ENCODE measurements at places on chromosomes 11 and 22.
A peak's percentile ranks its signal among the peaks of the same experiment; 100 is the strongest.

- DNase-seq, result no peak
Measured at GRCh38 chr11:21456186-21456585, 736.7 kb upstream of the ANO5 start.

GRCh38 chr22:19448076-19448607 lies 631 bp upstream of the C22orf39 start:
- DNase-seq, result peak; percentile 60

DNA sequence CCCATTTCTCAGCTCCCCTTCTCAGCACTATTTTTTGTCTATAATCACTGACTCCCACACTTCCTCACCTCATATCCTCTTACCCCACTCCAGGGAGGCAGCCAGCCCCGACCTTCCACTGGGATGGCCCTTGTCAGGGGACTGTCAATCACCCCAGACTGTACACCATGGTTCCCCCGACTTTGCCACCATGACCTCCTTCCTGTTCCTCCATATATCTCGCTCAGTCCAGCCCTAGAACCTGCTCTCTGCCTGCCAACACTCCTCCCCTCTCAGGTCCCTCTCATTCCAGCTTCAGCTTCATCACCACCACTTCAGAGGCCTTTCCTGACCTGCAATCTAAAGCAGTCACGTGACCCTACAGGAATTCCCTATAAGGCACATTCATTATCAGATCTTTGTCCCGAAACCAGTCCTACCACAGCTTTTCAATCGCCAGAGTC lies 16.5 kb downstream of the PRPF19 start:
- no peak for DNase-seq

DNA sequence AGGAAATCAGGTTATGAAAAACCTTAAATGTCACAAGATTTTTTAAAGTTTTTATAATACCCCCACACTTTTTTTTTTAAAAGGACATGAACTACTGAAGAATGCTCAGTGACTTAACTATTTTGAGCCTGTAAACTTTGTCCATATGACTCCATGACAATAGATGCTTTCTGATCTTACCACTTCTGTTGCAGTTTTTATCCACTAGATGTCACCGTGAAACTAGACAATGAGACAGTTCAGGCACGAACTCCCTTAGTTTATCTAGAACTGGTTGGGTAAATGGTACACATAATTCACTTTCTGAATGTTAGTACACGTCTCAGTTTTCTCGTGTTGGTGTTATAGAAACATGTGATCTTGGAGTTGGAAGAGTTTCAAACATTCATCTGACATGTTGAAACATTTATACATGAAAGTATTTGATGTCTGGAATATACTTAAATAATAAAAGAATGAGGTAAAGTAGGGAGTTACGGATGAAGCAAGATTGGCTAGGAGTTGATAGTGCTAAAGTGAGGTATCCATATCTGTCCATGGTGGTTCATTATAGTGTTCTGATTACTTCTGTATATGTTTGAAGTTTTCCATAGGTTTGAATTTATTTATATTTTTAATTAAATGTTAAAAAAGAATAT lies 8.1 kb downstream of the CCDC15 start:
- no peak for DNase-seq

DNA sequence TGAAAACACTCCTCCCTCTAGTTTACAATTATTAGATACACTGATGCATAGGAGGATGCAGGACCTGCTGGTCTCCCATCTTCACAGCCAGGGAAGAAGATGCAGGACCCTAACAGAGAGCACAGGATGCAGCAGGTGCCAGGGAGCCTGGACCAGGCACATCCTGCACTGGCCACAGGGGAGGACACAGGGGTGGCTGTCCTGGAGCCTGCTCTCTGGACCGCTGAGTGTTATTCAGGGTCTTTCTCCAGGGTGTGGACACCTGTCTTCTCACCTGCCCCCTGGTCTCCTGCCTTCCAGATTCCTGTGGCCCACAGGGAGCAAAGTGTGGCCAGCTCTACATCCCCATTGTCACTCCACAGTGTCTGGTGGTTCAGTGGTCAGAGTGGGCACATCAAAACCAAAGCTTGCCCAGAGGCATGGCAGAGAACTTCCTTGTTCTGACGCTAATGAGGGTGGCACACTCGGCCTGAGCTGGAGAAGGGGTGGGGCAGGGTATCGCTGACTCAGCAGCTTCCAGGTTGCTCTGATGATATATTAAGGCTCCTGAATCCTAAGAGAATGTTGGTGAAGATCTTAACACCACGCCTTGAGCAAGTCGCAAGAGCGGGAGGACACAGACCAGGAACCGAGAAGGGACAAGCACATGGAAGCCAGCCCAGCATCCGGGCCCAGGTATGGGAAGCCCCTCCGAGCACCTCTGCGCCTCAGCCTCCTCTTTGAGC lies at the start of gene APOBEC3A:
APOBEC3A (plus strand) TSS at position 564 of the 725 bp plus-strand sequence; CDS start at position 647, 83 bp downstream.
- no peak for DNase-seq

DNA sequence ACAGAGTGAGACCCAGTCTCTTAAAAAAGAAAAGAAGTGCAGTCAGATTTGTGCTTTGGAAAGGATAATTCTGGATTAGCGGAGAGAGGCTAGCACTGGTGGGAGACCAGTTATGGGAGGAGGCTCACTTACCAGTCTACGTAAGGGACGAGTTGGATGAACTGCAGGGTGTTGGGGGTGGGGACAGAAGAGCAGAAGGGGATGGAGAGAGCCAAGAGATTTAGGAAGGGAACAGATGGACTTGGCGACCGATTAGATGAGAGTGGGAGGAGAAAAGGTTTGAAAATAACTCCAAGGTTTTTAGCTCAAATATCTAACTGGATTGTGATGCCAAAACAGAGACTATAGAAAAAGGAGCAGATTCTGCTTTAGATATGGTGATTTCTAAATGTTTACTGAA lies 81.4 kb downstream of the SFI1 start:
- DNase-seq, result no peak

DNA sequence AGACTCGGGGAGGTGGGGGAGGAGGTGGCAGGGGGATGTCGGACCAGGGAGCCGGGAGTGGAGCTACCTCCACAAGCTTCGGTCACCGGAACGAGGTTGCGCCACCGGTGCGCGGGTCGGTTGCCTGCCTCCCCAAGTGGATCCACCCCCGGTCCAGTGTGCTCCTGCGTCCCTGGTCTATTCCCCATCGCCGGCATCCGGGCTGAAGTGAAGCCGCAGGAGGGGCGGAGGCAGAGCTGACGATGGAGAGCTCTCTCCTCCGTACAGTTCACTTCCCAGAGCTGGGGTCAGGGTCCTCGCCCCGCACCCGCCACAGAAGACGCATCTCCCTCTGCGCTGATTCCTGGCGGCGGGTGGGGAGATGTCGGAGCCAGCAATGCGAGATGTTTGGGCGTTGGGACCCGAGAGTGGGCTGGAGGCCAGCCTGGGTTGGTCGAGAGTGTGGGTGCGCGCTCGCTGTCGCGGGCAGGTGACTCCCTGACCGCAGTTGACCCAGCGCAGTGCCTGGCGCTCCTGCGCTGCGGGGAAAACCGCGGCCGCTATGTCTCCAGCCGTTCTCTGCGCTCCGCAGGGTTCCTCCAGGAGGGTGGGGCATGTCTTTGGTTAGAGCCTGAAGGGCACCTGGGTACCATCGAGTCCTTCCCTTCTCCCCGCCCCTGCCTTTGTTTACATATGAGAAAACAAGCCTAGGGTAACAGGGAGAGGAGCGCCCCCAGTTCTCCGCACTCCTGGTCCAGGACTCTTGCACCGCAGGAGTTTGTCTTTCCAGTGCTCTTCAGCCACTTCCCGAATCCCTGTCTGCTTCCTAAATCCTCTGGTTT lies 1.7 kb downstream of the C11orf96 start:
- DNase-seq, result no peak

GRCh38 chr11:78902771-78903507 lies 328.3 kb upstream of the NARS2 start:
- no peak for DNase-seq

DNA sequence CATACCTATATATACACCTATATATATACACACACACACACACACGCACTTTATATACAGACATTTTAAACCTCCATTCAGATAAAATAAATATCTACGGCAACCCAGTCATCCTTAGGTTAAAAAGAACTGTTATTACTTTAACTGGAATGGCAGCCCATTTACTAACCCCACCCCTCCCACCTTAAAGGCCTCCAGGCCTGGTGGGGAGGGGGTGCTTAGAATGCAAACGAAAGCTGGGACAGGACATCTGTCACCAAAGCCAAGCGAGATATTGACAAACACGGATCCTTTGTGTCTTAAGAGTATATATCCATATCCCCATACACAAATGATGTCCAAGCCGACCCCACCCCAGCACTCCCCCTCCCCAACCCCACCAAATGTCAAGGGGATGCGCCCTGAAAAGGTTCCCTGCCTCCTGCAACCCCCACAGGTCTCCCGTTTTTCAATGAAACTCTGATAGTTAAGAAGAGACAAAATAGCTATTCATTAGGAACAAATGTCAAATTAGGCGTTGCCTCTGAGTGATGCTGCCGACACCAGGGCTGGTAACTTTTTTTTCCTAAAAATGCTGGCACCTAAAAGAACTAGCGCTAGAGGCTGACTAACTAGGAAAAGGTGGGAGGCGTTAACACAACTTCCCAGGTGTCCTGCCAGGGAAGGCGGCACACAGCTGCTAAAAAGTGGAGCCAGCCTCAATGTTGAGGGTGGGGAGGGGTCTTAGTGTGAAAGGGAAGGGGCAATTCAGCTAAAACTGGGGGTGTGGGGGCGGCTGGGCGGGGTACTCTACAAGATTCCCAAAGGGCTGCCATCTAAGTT lies 5.6 kb downstream of the MN1 start:
- no peak for DNase-seq

- no peak for DNase-seq
Measured at GRCh38 chr11:1410366-1411291, 20.9 kb downstream of the BRSK2 start.

GRCh38 chr22:35215993-35216392 lies 41.3 kb upstream of the HMGXB4 start:
- no peak for DNase-seq

- peak; percentile 9 for DNase-seq
Measured at GRCh38 chr11:93577286-93577685, 34.1 kb upstream of the SMCO4 start.

DNA sequence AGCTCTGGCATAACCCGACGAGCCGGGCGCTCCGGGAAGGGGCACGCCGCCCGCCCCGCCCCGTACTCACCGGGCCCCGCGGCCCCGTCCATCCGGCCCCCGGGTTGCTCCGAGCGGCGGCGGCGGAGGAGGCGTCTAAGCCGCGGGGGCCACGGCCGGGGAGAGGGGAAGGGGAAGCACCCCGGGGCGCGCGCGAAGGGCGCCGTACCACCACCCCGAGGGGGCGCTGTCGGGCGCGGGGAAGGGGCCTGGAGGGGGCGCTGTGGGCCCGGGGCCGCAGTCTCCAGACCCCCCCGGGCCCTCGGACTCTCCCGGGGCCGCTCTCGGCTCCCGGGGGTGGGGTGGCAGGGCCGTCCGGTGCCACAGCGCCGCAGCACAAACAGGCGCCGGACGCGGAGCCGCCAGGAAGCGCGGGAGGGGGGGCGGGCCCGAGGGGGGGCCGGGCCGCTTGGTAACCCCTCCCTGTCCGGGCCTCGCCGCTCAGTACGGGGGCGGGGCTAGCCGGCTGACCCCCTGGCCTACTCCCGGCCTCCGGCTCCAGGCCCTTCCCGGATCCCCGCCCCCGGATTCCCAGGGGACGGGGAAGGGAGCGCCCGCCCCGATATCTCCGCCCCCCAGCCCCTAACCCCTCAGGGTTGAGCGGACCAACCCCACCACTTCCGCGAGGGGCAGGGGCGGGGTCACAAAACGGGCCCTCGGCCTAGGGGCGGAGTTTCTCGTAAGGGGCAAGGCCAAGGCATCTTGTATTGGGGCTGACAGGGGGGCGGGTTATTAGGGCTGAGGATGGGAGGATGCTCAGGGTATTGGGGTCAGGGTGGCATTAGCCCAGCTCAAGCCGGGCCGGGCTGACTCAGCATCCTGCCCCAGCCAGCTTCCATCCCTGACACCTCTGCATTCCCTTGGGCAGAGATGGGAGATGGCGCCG lies at the start of the genes EML3 and ROM1:
EML3 (minus strand) TSS at position 410 of the 925 bp plus-strand sequence; CDS start at position 92, 318 bp downstream.
ROM1 (plus strand) TSS at position 892 of the 925 bp plus-strand sequence; CDS start at position 917, 25 bp downstream.
- DNase-seq, result peak; percentile 96

GRCh38 chr22:46884365-46884764 lies 121.9 kb downstream of the TBC1D22A start:
- DNase-seq, result no peak

DNA sequence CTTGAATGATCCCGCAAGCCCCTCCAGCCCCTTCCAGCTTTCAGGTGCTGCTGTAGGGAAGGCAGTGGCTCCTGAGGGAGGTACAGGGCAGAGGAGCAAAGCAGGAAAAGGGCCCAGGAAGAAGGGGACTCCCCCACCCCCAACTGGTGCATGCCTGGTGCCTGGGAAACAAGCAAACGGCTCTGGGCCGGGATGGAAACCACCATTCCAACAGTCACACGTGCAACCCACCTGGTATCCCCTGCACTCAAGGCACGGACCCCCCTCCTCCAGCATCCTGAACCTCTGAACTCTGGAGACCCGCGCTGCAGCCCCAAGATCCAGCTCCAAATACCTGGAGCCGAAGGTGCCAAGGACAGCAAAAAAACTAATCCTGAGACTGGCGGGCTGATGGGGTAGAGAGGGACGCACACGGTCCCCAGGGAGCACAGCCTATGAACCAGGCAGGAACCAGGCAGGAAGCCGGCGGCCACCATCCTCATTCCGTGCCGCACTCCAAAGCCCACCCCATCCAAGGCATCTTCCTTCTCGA lies 537 bp downstream of the SCN4B start:
- DNase-seq, result no peak

DNA sequence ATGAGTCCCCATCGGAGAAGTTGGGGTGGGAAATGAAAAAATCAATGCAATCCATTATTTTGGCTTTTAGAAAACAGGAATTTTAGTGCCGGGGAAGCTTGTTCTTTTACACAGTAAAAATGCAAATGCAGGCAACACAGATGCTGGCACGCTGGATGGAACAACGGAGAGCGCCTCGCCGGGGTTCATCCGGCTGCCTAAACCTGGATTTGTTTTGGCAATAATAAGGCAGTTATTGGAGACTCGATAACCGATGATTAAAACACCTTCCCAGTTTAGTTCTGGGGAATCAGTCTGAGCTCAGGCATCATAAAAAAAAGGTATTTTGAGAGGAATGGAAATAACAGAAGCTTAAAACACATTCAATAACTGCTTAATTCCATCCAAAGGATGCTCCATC lies 2.9 kb downstream of the DSCAML1 start:
- DNase-seq, result no peak

All from MG63 (cell line).